Astrocyte (in vitro differentiated cells and primary cell): ENCODE measurements at places on chromosomes 7 and 10. TPM values are rescaled to one million over a fixed set of nuclear protein-coding genes. Genes with fewer than 3 reads are reported as not detected.

- no peaks in the 10 kb centered on the region for H3K27me3 ChIP-seq
- H3K4me1 ChIP-seq: peaks cover 7% of the 10 kb centered on the region
- H3K4me3 ChIP-seq: no peak overlapping the region
- no peak for DNase-seq
- no peaks in the 10 kb centered on the region for H3K36me3 ChIP-seq
These were observed 38.4 kb downstream of the BAMBI start for GRCh38 chr10:28715757-28716156.

- peaks cover 13% of the 10 kb centered on the region for H3K4me1 ChIP-seq
- DNase-seq: no peak
- no peak overlapping the region for H3K27ac ChIP-seq
These were observed 1.4 kb downstream of the NDUFB8 start for GRCh38 chr10:100528123-100528886.

- H3K36me3 ChIP-seq: no peaks in the 10 kb centered on the region
- no peak overlapping the region for H3K4me3 ChIP-seq
- H3K27me3 ChIP-seq: peaks cover 21% of the 10 kb centered on the region
- no peaks in the 10 kb centered on the region for H3K4me1 ChIP-seq
- no peak for DNase-seq
These were observed 81.3 kb upstream of the UNC5B start for GRCh38 chr10:71131096-71131495.

- H3K36me3 ChIP-seq: no peaks in the 10 kb centered on the region
- no peak for DNase-seq
- H3K4me1 ChIP-seq: peaks cover 17% of the 10 kb centered on the region
- H3K27ac ChIP-seq: no peak overlapping the region
These were observed 29.9 kb downstream of the CYTH3 start for GRCh38 chr7:6242561-6242960.

Gene ASB10
- total RNA-seq: not detected in 2 replicates

Gene NPFFR1
- not detected in 2 replicates for total RNA-seq

- H3K4me3 ChIP-seq: no peak overlapping the region
- no peaks in the 10 kb centered on the region for H3K4me1 ChIP-seq
- no peak for DNase-seq
- no peaks in the 10 kb centered on the region for H3K36me3 ChIP-seq
- H3K27me3 ChIP-seq: no peaks in the 10 kb centered on the region
- no peak overlapping the region for H3K27ac ChIP-seq
These were observed 20.4 kb upstream of the EIF4H start for GRCh38 chr7:74153736-74154135.

Gene RAMP3
- not detected in 2 replicates for total RNA-seq

DNA sequence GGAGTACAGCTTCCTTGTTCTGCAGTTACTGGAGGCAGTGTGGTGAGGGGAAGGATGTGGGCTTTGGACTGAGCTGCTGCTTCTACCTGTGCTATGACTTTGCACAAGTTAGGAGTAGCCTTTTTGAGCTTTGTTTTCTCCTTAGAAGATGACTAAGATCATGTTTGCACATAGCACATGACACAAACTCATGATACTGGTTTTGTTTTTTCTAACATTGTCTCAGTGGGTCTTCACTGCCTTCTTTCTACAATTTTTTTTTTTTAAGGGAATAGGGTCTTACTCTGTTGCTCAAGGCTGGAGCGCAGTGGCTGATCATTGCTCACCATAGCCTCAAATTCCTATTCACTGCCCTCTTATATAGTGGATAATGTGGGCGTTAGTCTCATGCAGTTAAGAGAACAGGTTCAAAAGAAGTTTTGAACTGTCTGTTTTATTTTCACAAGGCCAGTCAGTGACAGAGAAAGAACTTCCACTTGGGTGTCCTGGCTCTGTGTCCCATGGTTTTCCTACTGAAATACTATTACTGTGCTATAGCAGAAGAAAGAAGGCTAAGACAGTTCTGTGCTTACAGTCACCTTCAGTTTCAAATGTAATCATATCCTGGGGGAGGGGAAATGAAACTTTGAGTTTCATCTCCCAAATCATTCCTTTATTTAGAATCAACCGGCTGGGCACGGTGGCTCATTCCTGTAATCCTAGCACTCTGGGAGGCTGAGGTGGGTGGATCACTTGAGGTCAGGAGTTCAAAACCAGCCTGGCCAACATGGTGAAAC, 72.0 kb downstream of the KAT6B start:
- DNase-seq: no peak
- H3K4me3 ChIP-seq: no peak overlapping the region
- peaks cover 6% of the 10 kb centered on the region for H3K4me1 ChIP-seq
- no peaks in the 10 kb centered on the region for H3K27me3 ChIP-seq
